ENCODE measurements at places on chromosomes 12 and 14.

DNA sequence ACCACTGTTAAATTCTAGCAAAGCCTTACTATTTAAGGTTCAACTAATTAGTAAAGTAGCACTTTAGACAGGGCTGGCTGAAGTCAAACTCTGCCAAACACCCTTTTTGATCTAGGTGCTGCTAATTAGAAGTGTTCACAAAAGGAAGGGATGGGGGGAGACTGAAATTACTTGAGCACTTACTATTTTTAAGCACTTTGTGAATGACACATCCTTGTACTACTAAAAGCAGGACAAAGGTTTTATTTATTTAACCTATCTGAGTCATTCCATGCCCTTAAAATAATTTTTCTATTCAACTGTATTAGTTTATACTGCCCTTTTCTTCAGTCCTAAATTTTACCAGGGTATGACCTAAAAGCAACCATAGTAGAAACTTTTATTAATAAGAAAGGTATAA is 20.1 kb downstream of the MBIP start:
- peak; percentile 58 for DNase-seq

GRCh38 chr14:91417983-91418386 is 365 bp upstream of the CCDC88C start:
- DNase-seq, result peak; percentile 82

- DNase-seq, result no peak
Measured at GRCh38 chr12:55696141-55696540, 11.6 kb downstream of the ITGA7 start.

DNA sequence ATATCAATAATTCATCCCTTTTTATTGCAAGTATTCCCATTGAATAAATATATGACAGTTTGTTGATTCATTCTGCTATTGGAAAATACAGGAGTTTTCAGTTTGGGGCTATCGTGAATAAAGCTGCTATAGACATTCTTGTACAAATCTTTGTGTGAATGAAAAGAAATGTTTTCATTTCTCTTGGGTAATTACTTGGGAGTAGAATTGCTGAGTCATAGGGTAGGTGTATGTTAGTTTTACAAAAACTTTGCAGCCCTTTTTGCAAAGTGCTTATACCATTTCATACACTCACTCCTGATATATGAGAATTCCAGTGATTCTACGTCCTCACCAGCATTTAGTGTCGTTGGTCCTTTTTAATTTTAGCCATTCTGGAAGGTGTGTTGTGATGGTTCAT is 6.9 kb upstream of the PTCSC3 start:
- no peak for DNase-seq

GRCh38 chr12:33703221-33703620 is 263.6 kb upstream of the SYT10 start:
- DNase-seq, result no peak

DNA sequence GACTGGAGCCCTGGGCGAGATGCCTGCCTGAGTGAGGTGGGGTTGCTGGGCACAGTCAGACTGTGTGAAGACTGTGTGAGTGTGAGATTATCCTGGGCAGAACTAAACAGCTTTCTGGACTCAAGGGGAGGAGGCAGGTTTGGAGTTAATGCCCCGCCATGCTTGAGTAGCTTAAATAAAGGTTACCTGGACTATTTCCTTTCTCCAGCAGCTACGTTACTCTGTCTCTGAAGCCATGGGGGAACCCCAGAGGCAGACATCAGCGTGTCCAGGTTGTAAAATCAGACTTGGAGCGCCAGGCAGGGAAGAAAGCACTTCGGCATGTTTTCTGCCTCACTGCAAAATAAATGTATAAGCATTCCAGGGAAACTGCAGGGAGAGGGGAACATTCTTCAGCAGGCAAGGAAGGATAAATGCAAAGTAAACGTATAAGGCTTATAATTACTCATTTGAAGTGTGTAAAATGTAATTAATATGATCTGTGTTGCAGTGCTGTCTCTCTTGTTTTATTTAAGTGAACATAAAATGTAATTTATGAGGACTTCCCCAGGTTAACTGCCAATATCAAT is 129.7 kb downstream of the CHST11 start:
- no peak for DNase-seq

DNA sequence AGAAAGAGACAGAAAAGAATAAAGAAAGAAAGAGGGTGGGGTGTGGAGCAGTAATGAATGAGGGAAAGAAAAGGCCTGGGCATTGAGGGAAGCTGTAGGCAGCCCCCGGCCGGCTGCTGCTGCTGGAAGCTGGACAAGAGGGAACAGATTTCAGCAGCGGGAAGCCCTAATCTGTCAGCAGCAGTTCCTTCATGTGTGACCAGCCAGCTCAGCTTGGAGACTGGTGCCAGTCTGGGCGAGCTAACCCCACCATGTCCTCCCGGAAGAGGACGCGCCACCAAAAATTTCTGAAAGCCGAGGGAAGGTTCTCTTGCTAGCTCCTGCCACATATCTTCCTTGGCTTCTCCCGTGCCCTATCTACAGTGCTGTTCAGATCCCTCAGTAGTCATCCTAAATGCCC is 236.8 kb downstream of the GRIN2B start:
- no peak for DNase-seq

DNA sequence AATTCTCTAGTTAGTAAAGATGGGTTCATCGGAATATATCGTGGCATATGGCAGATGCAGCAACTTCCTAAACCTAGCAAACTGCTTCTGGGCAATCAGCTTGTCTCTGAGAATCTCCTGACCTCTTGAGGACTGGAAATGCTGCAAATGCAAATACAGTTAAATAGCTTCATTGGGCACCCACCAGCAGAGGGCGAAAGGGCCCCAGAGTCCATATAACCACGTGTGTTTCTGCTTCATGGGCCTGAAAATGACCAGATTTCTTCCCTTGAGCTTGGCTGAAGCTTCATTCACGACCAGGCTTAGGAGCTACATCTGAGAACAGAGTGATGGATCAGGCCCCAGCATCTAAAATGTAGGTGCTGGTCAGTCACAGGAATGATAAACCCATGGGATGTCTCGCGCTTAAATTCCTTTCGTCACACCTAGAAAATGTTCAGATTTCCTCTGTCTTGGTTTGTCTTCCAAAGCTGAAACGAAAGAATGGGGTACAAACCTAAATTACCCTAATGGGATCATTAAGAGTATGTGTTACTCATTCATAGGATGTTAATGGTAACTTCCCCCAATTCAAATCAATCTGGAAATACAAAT is 1482.5 kb upstream of the TMEM132C start:
- DNase-seq, result no peak
